ENCODE measurements at places on chromosomes 3 and 15. TPM values are rescaled to one million over a fixed set of nuclear protein-coding genes. Genes with fewer than 3 reads are reported as not detected.

The WWTR1 gene
- 1.9 TPM for total RNA-seq

The GOLGA6C gene
- not detected for total RNA-seq

The HCN4 gene
- total RNA-seq, result not detected

DNA sequence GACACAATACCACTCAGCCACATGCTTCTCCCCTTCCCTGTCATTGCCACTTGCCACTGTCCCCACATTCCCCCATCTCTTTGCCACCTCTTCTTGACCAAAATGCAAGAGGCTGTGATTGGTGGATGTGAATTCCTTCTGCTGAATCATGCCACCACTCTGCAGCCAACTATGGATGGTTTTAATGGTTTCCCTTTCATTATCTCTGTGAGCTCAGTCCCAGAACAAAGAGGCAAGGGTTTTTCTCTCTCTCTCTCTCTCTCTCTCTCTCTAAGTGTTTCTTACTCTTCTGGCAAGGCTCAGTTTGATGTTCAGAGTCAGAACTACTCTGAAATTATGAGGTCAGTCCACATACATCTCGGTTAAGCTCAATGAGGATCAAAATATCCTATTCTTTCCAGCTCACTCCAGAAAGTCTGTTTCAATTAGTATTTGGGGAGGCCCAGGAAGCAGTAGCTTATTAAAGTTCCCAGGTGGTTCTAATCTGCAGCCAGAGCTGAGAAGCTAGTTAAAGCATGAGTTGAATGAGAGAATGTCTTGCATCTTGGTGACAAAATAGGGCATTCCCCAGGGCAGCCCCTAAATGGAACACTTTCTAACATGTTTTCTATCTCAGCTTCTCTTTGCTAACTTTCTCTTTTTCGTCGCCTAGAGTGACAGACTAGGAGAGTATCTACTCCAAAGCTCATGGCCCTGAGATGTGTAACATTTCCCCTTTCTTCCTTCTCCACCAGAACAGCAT, 8.5 kb upstream of the ILDR1 start:
- DNase-seq, result peak; percentile 51
- peaks cover 42% of the 10 kb centered on the region for H3K36me3 ChIP-seq
- H3K4me1 ChIP-seq, result peaks cover 28% of the 10 kb centered on the region

DNA sequence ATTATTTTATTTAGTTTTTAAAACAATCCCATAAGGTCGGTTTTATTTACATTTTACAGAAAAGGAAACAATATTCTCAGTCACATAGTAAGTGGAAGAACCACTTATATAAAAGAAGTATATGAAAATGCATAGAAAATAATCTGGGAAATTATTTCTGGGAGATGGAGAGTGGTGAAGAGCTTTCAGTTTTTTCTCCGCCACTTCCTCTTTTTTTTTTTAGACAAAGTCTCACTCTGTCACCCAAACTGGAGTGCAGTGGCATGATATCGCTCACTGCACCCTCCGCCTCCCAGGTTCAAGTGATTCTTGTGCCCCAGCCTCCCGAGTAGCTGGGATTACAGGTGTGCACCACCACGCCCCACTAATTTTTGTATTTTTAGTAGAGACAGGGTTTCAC, 21.2 kb downstream of the RAD51 start:
- no peaks in the 10 kb centered on the region for H3K27me3 ChIP-seq
- H3K36me3 ChIP-seq, result peaks cover 60% of the 10 kb centered on the region

DNA sequence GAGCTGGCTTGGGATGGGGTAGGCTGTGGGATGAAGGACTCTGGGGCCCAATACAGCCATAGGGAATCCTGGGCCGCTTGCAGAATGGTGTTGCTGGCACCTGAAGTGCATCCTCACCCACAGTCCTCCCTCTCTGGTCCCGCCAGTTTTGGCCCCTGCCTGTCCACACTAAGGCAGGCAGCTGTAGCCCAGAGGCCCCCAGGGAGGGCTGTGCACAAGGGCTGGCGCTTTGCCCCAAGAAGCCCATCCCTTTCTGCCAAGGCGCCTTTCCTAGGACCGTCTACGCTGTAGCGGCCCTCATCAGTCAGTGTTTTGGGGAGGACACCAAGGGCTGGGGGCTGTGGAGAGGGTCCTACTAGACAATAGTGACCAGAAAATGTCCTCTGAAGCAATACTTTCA, 116.2 kb upstream of the ABHD17C start:
- no peaks in the 10 kb centered on the region for H3K4me1 ChIP-seq
- DNase-seq, result no peak
- no peak overlapping the region for H3K27ac ChIP-seq
- no peaks in the 10 kb centered on the region for H3K27me3 ChIP-seq

- peaks cover 13% of the 10 kb centered on the region for H3K4me1 ChIP-seq
- no peak for DNase-seq
- peaks cover 24% of the 10 kb centered on the region for H3K27me3 ChIP-seq
- H3K4me3 ChIP-seq, result no peak overlapping the region
Observed at GRCh38 chr15:48898032-48898431, 20.1 kb downstream of the EID1 start.

DNA sequence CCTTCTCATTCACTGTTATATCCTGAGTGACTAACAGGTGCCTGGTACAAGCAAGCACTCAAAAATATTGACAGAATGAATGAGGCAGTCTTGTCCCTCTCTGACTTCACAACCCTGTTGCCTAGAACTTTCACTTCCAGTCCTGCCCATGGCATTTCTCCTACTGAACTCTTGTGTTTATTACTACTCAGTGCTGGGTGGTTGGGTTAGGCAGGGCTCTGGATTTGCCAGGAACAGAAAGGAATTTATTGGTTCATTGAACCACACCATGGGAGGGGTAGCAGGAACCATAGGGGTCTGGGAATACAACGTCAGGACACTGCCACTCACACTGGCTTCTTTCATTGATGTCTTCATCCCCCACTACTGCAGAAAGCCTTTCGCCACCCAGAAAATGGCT, 41.9 kb upstream of the SEMA4B start:
- no peak for DNase-seq
- H3K36me3 ChIP-seq, result no peaks in the 10 kb centered on the region
- H3K27me3 ChIP-seq, result no peaks in the 10 kb centered on the region

GRCh38 chr3:115646027-115646690, 22.8 kb downstream of the GAP43 start:
- H3K27ac ChIP-seq, result no peak overlapping the region
- no peaks in the 10 kb centered on the region for H3K36me3 ChIP-seq
- H3K4me3 ChIP-seq, result no peak overlapping the region
- no peak for DNase-seq
- H3K27me3 ChIP-seq, result peaks cover 3% of the 10 kb centered on the region

GRCh38 chr3:100697723-100698285, 11.5 kb upstream of the TFG start:
- H3K4me3 ChIP-seq, result no peak overlapping the region
- no peaks in the 10 kb centered on the region for H3K4me1 ChIP-seq
- H3K27ac ChIP-seq, result no peak overlapping the region
- H3K36me3 ChIP-seq, result no peaks in the 10 kb centered on the region
- H3K27me3 ChIP-seq, result peaks cover 26% of the 10 kb centered on the region
- DNase-seq, result no peak
